Right cardiac atrium (tissue), 5 donors: ENCODE measurements at places on chromosomes 5 and 9. TPM values are rescaled to one million over a fixed set of nuclear protein-coding genes. Genes with fewer than 3 reads are reported as not detected.
A peak's percentile ranks its signal among the peaks of the same experiment; 100 is the strongest.

DNA sequence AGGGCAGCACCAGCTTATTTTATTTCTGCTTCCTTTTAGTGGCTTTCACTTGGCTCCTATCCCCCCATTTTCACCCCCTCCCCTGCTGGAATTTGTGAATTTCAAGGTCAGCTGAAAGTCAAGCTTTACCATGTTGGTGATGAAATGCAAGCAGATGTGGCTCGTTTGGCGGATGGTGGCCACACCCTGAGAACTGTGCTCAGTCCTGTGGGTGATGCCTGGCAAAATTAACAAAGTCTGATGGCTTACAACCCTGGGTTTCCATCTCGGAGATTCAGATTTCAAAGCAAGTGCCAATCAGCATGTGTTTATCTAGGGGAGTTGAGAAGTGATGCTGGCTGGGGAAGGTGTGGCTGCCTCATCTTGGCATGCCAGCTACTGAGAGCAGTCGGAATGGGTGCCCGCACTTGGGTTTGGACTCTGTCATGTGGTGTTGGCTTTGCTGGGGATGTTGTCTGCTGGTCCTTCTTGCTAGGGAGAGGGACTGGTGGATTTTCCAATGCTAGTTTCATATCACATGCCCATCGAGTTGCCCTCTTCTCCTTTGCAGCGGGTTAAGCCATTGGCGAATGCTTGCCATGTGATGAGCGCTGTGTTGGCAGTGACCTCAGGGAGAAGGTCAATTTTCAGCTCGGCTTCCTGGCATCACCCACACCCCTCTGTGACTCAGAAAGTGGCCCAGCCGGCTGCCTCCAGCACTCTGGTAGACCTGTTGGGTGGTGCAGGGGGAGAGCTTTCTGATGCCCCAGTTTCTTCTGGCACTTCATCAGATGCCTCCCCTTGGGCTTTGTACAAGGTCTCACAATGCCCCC is 77.0 kb upstream of the PITX1 start:
- DNase-seq = no peak

The CENPK gene
- 0.34 TPM for polyA plus RNA-seq

GRCh38 chr5:136455409-136455808 is 90.1 kb upstream of the TRPC7 start:
- no peak for DNase-seq

DNA sequence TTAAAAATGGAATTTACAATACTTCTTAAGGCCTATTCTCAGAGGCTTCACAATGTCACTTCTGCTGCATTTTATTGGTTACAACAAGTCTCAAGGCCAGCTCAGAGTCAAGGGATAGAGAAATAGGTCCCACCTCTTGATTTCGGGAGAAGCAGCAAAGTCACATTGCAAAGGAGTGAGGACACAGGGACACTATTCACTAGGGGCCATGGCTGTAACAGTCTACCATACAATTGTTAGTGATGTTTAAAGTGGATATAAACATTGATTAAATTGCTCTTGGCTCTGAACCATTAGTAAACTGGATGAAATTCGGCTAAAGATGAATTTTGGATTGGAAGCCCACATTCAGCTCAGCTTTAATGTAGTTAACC is 21.7 kb upstream of the CMBL start:
- no peak for DNase-seq

The DNAH5 gene
- polyA plus RNA-seq = 0.02 TPM

GRCh38 chr9:14349146-14349446 is 35.2 kb upstream of the NFIB start:
- peak; percentile 63 for DNase-seq

DNA sequence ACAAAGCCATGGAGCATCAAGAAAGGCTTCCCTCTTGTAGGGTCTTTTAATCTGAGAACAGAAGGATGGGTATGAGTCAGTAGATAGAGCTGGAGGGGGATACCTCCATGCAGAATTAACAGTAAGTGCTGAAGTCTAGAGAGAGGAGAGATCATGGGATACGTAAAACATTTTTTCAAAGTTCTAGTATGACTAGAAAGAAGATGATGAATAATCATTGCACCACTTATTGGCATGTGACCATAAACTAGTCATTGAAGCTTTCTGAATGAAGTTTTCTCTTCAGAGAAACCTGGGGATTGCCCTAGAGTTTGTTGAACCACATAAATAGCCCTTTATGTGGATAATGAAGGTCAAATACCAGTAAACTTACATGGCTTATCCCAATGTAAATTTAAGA is 48.6 kb upstream of the PTPRD start:
- no peak for DNase-seq

GRCh38 chr5:122130152-122130551 is 806 bp downstream of the ZNF474 start:
- DNase-seq = no peak

The MTAP gene
- 7.4 TPM for polyA plus RNA-seq

GRCh38 chr5:168408561-168409305 is 77.5 kb upstream of the RARS1 start:
- DNase-seq = no peak
